ENCODE measurements at places on chromosomes 13 and 19.

DNA sequence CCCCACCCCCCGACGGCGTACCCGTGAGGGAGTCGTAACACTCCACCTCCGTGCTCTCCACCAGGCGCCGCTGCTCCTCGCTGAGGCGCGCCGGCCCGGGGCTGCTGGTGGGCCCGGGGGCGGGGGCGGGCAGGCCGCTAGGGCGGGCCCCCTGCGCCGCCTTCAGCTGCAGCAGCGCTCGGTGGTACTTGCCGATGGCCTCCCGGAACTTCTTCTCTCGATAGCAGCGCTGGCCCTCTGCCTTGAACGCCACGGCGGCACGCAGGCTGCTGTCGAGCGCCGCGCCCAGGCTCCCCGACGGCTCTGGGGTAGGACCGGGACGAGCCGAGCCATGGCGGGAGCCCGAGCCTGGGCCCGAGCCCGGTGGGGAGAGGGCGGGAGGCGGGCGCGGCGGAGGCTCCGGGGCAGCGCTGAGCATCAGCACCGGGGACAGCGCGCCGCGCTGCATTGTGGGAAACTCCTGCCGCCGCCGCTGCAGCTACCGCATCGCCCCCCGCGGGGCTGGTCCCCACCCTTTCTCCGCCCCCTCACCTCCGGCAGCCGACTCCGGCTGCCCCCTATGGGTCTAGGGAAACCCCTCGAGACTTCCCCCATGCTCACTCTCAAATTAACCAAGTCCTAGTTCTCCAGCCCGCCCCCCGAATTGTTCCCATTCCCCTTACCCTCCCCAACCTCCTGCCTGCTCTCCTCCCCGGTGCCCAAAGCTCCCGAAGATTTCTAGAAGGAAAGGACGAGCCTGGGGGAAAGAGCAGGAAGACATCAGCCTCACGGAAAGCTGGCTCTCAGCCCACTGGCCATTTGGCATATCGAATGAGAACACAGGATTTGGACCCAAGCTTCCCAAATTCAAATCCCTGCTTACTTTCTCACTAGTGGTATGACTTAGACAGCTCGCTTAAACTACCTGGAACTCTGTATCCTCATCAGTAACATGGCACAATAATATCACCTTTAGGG, at the start of gene TTC9B:
Gene TTC9B (minus strand): TSS at position 451 of the 957 bp plus-strand sequence. CDS start 3 bp downstream, at position 448.
- H3K36me3 ChIP-seq: no peaks in the 10 kb centered on the region
- H3K27ac ChIP-seq: no peak within 1 kb of the TSS
- peaks cover 4% of the 10 kb centered on the region for H3K4me1 ChIP-seq
- DNase-seq: no peak
- peak within 1 kb of the TSS; percentile 7 for H3K4me3 ChIP-seq

- no peaks in the 10 kb centered on the region for H3K27me3 ChIP-seq
- peaks cover 6% of the 10 kb centered on the region for H3K36me3 ChIP-seq
- H3K4me3 ChIP-seq: no peak overlapping the region
- no peak for DNase-seq
These were observed 24.4 kb upstream of the KCTD15 start for GRCh38 chr19:33772102-33772857.

DNA sequence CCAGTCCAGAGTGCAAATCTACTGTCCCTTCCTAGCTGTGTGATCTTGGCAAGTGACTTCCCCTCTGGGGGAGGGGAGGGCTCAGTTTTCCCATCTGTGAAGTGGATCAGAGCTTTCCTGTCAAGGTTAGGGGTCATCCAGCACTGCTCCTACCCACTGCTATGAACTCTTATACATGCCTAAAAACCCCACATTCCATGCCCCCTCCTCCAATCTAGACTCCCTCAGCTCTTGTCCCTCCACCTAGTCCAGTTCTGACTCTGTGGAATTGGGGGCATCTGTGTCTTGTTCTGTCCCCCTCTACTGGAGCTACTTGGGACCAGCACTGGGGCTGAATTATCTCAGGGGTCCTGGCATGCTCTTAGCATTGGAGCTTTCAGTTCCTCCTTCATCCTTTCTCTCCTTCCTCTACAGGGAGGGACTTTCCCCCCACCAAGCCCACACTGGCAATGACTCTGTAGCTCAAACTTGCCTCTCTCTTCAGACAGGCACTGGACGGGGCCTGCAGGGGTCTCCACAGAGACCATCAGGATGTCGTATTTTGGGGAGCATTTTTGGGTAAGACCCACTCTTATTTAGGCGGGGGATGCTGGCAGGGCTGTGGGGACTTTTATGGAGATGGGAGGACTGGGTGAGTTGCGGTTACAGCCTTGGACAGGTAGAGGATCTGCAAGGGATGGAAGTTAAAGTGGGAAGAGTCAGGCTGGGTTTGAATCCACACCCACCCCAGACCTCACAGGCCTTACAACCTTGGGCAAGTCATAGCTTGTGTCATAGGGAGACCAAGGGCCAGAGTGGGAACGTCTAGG, 3.6 kb downstream of the FCHO1 start:
- H3K27ac ChIP-seq: no peak overlapping the region
- no peaks in the 10 kb centered on the region for H3K27me3 ChIP-seq
- H3K36me3 ChIP-seq: no peaks in the 10 kb centered on the region
- H3K4me1 ChIP-seq: no peaks in the 10 kb centered on the region

GRCh38 chr19:31255174-31255799, 93.9 kb downstream of the TSHZ3 start:
- no peaks in the 10 kb centered on the region for H3K36me3 ChIP-seq
- H3K27ac ChIP-seq: no peak overlapping the region
- H3K27me3 ChIP-seq: no peaks in the 10 kb centered on the region

- no peak overlapping the region for H3K27ac ChIP-seq
- no peaks in the 10 kb centered on the region for H3K36me3 ChIP-seq
- no peak overlapping the region for H3K4me3 ChIP-seq
- no peaks in the 10 kb centered on the region for H3K4me1 ChIP-seq
These were observed 30.3 kb upstream of the FRY start for GRCh38 chr13:32001154-32001768.

- no peaks in the 10 kb centered on the region for H3K4me1 ChIP-seq
- no peaks in the 10 kb centered on the region for H3K27me3 ChIP-seq
- no peak overlapping the region for H3K4me3 ChIP-seq
- no peak for DNase-seq
- no peaks in the 10 kb centered on the region for H3K36me3 ChIP-seq
These were observed 126.0 kb downstream of the RAP2A start for GRCh38 chr13:97559981-97560380.

GRCh38 chr13:67946131-67946530, 716.0 kb upstream of the PCDH9 start:
- H3K27ac ChIP-seq: no peak overlapping the region
- no peaks in the 10 kb centered on the region for H3K4me1 ChIP-seq
- no peaks in the 10 kb centered on the region for H3K36me3 ChIP-seq
- no peaks in the 10 kb centered on the region for H3K27me3 ChIP-seq

Measured in iPS DF 6.9 (cell line).